Renal cortical epithelial cell (primary cell): ENCODE measurements at places on chromosomes 13 and 19. TPM values are rescaled to one million over a fixed set of nuclear protein-coding genes. Genes with fewer than 3 reads are reported as not detected.

ADGRE1 gene
- not detected in 2 replicates for total RNA-seq

DACT3 gene
- total RNA-seq = not detected in 2 replicates

GRCh38 chr13:46198696-46199193 lies 13.0 kb upstream of the LRRC63 start:
- no peak for DNase-seq

DNA sequence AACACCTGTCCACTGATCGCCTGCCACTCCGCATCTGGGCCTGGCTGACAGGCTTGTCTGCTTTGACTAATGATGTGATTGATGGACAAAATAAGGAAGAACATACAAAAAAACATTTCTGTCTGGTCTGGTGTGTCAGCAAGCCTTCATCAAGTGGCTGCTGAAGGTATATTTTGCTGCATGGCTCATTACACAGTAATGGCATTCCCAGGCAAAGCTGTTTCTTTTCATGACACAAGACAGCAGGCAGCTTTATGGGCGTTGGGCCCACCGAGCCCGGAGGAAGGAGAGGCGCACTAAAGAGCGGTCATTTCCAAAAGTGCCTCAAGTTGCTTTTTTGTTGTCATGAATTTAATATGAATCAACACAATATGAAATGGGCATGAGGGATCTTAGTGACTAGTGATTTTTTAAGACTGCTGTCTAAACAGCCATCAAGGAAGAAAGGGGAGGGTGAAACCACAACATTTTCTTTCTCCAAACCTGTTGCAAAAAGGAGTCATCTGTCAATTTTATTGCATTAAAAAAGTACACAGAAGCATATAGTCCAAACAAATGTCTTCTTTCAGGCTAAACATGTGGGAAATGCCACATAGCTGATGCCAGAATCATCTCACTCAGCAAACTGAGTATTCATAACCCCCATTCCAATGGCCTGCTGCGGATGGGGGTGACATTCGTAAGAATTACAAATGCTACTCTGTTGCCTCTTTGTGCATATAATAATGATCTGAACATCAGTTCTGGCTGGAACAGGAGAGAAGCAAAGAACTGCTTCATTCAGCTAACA lies 476.6 kb downstream of the ZNF536 start:
- DNase-seq = no peak

DNA sequence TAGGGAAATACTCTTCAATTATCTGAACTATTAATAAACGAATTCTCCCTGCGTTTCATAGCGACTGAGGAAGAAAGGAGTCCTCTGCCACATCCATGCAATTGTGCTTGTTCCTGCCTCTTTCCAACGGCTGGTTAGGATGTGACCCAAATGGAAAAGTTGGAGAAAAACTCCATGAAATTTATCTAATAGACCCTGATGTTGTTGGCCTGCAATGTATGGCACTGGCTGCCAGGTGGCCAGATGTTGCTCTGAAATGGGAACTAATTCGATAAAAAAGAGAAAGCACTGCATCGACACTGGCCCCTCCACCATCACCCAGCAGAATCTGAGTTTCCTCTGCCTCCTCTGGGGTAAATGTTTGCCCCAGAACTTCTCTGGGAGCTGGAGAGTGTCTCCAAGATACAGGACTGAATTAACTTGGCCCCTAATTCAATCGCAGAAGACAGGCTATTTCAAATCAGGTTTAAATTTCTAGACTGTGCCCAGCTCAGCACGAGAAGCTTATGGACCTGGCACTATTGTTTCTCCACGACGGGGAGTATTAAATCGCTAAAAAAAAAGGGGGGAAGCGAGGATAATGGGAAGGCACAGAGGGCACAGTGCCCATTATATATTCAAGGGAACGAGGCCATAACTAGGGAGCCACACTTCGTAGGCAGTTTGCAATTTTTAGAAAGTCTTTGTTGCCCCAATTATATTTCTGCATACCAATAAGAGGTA lies 103.9 kb downstream of the ZIC5 start:
- DNase-seq = no peak

DNA sequence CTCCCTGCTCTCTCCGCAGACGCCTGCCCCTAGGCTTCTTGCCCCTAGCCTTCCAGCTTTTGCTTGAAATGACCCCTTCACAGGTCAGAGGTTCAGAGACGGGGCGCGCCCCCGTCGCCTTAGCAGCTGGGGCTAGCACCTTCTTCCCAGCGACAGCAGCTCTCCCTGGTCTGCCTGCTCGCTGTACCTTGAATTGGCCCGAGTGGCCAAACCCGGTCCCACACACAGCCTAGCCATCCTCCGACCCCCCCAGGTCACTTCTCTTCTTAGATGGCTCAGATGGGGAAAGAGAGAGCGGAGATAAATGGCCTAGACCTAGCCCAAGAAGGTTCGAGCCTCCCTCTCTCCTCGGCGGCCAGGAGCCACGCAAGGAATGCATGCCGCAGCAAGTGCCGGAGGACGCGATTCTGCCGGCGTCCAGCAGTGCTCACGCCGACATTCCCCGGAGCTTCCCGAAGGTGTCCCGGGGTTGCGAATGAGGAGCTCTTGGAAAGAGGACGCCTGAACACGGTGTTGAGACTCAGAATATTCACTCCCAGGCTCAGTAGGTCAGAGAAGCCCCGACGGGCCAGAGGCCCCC lies 1.3 kb downstream of the CDX2 start:
- no peak for DNase-seq

DNA sequence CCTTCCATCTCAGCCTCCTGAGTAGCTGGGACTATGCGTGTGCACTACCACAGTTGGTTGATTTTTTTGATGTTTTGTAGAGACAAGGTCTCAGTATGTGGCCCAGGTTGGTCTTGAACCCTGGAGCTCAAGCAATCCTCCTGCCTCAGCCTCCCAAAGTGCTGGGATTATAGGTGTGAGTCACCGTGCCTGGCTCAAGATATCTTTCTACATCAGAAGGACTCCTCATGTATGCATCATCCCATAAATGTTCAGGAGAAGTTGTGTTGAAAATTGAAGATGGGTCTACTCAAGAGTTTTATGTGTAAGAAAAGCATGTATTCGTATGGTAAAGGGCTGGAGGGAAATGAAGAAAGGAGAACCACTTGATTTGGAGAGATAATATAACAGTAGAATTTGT lies 71.8 kb upstream of the STK24 start:
- no peak for DNase-seq
